Naive thymus-derived CD8-positive, alpha-beta T cell (primary cell): ENCODE measurements at places on chromosomes 16 and 17. TPM values are rescaled to one million over a fixed set of nuclear protein-coding genes. Genes with fewer than 3 reads are reported as not detected.

Gene CCDC47
- 21.8 TPM for polyA plus RNA-seq

- H3K4me1 ChIP-seq: no peaks in the 10 kb centered on the region
- no peaks in the 10 kb centered on the region for H3K27me3 ChIP-seq
These were observed 82.1 kb upstream of the CNTNAP4 start for GRCh38 chr16:76195056-76195455.

Gene CYB5B
- polyA plus RNA-seq: 90.4 TPM

Gene CHST4
- not detected for polyA plus RNA-seq

Gene CCL3
- polyA plus RNA-seq: not detected
